SJSA1 (cell line): ENCODE measurements at places on chromosomes 6 and 20. TPM values are rescaled to one million over a fixed set of nuclear protein-coding genes. Genes with fewer than 3 reads are reported as not detected.

DNA sequence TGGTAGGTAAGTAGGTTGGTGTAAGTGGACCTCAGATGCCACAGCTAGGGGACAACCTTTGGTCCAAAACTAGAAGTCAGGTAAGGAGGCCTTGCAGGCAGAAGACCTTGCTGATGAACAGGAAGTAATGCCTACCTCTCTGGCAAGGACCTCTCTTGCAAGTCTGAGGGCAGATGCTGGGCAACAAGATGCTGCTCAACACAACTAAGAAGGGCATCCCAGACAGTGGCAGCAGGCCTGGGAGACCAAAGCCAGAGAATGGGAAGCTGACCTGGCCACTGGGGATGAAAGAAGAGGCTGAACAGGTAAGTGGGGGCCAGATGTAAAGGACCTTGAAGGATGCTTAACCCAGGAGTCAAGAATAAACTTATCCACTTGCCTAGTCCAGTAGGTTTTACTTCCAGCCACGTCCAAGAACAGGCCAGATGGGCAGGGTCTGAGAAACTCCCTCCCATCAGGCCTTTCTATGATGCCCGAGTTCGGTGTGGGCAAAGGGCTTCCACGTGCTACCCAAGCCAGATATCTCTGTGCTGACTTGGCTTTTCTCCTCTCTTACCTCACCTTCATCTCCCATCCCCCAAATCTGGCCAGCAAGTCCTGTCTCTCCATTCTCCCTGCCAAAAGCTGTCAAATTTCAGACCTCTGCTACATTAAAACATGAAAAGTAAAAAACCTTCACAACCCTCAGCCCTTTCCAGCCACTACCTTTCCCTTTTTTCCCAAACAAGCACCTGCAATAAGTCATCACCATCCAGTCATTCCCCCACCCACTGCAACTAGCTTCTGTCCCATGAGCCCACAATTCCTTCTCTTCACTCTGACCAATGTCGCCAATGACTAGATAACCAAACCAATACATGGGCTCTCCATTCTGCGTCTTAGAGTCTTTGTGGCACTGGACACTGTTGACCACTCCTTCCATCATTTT is 11.5 kb upstream of the PLCG1 start:
- H3K27ac ChIP-seq: no peak overlapping the region
- H3K36me3 ChIP-seq: peaks cover 59% of the 10 kb centered on the region
- H3K4me3 ChIP-seq: no peak overlapping the region

Gene DDX43
- total RNA-seq: not detected in 2 replicates

DNA sequence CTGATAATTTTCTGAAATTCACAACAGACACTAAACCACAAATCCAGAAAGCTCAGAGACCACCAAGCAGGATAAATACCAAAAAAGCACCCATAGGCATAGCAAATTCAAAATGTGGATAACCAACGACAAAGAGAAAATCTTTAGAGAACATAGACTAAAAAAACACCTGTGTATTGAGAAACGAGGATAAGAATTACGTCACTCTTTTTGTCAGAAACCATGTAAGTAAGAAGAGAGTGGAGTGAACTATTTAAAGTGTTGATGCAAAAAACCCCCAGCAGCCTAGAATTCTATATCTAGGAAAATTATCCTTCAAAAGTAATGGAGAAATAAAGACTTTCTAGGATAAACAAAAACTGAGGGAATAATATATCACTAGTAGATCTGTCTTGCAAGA is 126.9 kb upstream of the SCGN start:
- no peak overlapping the region for H3K27ac ChIP-seq
- no peak overlapping the region for H3K4me3 ChIP-seq

Gene ZNF184
- total RNA-seq: 10.3 and 11.3 TPM in 2 replicates

Gene PTCRA
- total RNA-seq: not detected in 2 replicates

GRCh38 chr6:163318071-163318786 is 96.3 kb upstream of the QKI start:
- no peak for DNase-seq
- no peak overlapping the region for H3K4me3 ChIP-seq
- H3K4me1 ChIP-seq: no peaks in the 10 kb centered on the region
- no peak overlapping the region for H3K27ac ChIP-seq
- H3K27me3 ChIP-seq: no peaks in the 10 kb centered on the region

Gene TRIM40
- total RNA-seq: not detected in 2 replicates

GRCh38 chr20:34522969-34523871 is 7.0 kb downstream of the DYNLRB1 start:
- no peak overlapping the region for H3K4me3 ChIP-seq
- H3K4me1 ChIP-seq: peaks cover 48% of the 10 kb centered on the region
- DNase-seq: peak; percentile 79

Gene PHF1
- 15.9 and 23.2 TPM in 2 replicates for total RNA-seq

DNA sequence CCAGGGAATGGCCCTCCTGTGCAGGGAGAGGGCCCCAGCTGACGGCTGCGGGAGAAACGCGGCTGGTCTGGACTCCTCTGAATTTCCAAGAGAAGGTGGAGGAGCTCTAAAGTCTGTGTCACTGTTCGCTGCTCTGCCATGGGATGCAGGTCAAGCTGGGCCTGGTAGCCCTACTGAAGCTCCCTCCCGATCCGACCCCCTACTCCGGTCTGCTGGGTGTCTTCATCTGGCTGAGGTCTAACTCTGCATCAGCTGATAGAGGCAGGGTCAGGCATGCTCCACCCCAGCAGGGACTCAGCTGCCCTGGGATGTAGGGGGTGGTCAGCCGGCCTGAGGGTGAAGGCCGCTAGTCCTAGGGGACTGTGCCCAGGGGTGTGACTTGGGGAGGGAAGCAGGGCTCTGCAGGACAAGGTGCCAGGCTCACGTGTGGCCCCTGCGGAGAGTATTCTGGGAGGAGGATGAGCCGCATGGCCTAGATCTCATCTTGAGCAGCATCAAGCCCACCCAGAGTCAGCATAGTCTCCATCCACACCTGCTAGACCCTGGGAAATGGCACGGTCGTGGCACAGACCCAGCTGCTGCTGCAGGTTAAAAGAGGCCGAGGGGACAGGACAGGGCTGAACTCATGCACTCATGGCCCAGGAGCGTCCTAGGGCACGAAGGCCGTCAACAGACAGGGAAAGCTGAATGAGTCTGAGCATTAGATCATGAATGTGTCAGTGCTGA is 1.4 kb downstream of the CST3 start:
- peak overlapping the region; percentile 98 for H3K4me3 ChIP-seq
- H3K27me3 ChIP-seq: no peaks in the 10 kb centered on the region
- peaks cover 38% of the 10 kb centered on the region for H3K36me3 ChIP-seq
- peaks cover 12% of the 10 kb centered on the region for H3K4me1 ChIP-seq

Gene CYP21A2
- not detected in 2 replicates for total RNA-seq

Gene BPIFB2
- total RNA-seq: not detected in 2 replicates

GRCh38 chr6:53322188-53323029 is 26.3 kb downstream of the ELOVL5 start:
- H3K27ac ChIP-seq: peak overlapping the region; percentile 28; the same call in 1 of the 2 replicates
- H3K27me3 ChIP-seq: no peaks in the 10 kb centered on the region
- no peak for DNase-seq

GRCh38 chr6:168664956-168665355 is 224.0 kb downstream of the SMOC2 start:
- no peaks in the 10 kb centered on the region for H3K4me1 ChIP-seq
- H3K27me3 ChIP-seq: no peaks in the 10 kb centered on the region
- H3K27ac ChIP-seq: no peak overlapping the region
- no peak overlapping the region for H3K4me3 ChIP-seq

Gene DNMT3B
- total RNA-seq: 2.6 and 5.6 TPM in 2 replicates

DNA sequence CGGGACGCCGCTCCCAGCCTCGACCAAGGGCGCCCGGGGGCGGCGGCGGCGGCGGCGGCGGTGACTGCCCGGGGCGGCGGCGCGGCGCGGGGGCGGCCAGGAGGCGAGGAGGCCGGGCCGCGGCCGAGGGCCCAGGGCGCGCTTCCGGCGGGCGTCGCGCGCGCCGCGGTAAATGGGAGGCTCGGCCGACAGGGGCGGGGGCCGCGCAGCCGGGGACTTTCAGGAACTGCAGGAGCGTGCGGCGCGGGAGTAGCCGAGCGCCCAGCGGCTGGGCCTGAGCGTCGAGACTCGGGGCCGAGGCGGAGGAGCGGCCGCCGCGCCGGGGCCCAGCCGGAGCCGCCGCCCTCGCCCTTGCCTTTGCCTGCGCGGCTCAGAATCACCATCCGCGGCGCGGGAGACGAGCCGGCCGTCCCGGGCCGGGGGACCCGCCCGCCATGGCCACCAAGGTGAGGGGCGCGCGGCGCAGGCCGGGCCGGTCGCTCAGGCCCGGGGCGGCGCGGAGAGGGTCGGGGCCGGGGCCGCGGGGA is at the start of gene SNX9:
Gene SNX9 (plus strand): TSS at position 246 of the 527 bp plus-strand sequence. CDS start 189 bp downstream, at position 435.
- DNase-seq: peak; percentile 80
- H3K4me3 ChIP-seq: peak within 1 kb of the TSS; percentile 99
- H3K27me3 ChIP-seq: no peaks in the 10 kb centered on the region
- H3K27ac ChIP-seq: peak within 1 kb of the TSS; percentile 78
- peaks cover 23% of the 10 kb centered on the region for H3K4me1 ChIP-seq
- H3K36me3 ChIP-seq: peaks cover 9% of the 10 kb centered on the region

Gene RAET1E
- 0.28 TPM in 1 of 2 replicates, not detected in the other for total RNA-seq

GRCh38 chr6:116402108-116402937 is 31.6 kb downstream of the DSE start:
- H3K4me1 ChIP-seq: peaks cover 46% of the 10 kb centered on the region
- no peak overlapping the region for H3K27ac ChIP-seq
- no peak for DNase-seq
- no peaks in the 10 kb centered on the region for H3K27me3 ChIP-seq
- 0 out of 2 replicates have a peak, but pooled peaks cover 5% of the 10 kb centered on the region for H3K36me3 ChIP-seq
- H3K4me3 ChIP-seq: no peak overlapping the region

GRCh38 chr6:10511477-10511876 is 9.7 kb upstream of the GCNT2 start:
- no peaks in the 10 kb centered on the region for H3K36me3 ChIP-seq
- peak overlapping the region; percentile 45 for H3K27ac ChIP-seq
- no peak overlapping the region for H3K4me3 ChIP-seq
- no peak for DNase-seq
- H3K4me1 ChIP-seq: peaks cover 19% of the 10 kb centered on the region
